A549 treated with Hydrocortisone at 1 μM for 4 hours (cell line): ENCODE measurements at places on chromosomes 11 and 22. TPM values are rescaled to one million over a fixed set of nuclear protein-coding genes. Genes with fewer than 3 reads are reported as not detected.

UBQLNL gene
- not detected in 5 replicates for total RNA-seq

POU2F3 gene
- total RNA-seq = not detected in 5 replicates

LRRC75B gene
- 5.2 to 8.9 TPM (median 8.1 TPM) in 5 replicates for total RNA-seq

GAS2 gene
- total RNA-seq = 0.35 to 1.2 TPM (median 0.93 TPM) in 5 replicates

CABP4 gene
- total RNA-seq = not detected in 5 replicates

SYT12 gene
- 18.1 to 22.6 TPM (median 22.2 TPM) in 5 replicates for total RNA-seq

TRIM34 gene
- total RNA-seq = 2.6 to 4.0 TPM (median 3.2 TPM) in 5 replicates

SMIM35 gene
- total RNA-seq = not detected in 5 replicates

B4GALNT4 gene
- 11.1 to 17.5 TPM (median 15.4 TPM) in 5 replicates for total RNA-seq

HTR3B gene
- total RNA-seq = not detected in 5 replicates

BAIAP2L2 gene
- total RNA-seq = 5.3 to 8.0 TPM (median 7.2 TPM) in 5 replicates

PRODH gene
- total RNA-seq = 1.1 to 1.6 TPM (median 1.3 TPM) in 5 replicates

CCDC188 gene
- not detected in 5 replicates for total RNA-seq

TSGA10IP gene
- total RNA-seq = not detected in 5 replicates

OR4A16 gene
- not detected in 5 replicates for total RNA-seq

KIRREL3 gene
- total RNA-seq = 9.7 to 12.0 TPM (median 10.3 TPM) in 5 replicates

FAM83F gene
- total RNA-seq = not detected in 5 replicates

SYCE3 gene
- 0.25 to 0.52 TPM (median 0.48 TPM) in 3 of 5 replicates, not detected in the others for total RNA-seq

SLC22A9 gene
- not detected in 5 replicates for total RNA-seq

IGF2 gene
- total RNA-seq = 1.6 to 2.9 TPM (median 2.7 TPM) in 5 replicates

CBLIF gene
- not detected in 5 replicates for total RNA-seq

ALDH3B1 gene
- total RNA-seq = 126 to 139 TPM (median 131 TPM) in 5 replicates

MS4A6E gene
- total RNA-seq = not detected in 5 replicates
